ENCODE measurements at places on chromosomes 6 and 20. TPM values are rescaled to one million over a fixed set of nuclear protein-coding genes. Genes with fewer than 3 reads are reported as not detected.

The TRIM40 gene
- not detected for total RNA-seq

The CUL7 gene
- total RNA-seq, result 12.6 TPM

The SSTR4 gene
- not detected for total RNA-seq

The MYMX gene
- not detected for total RNA-seq

The ZC3H12D gene
- total RNA-seq, result 0.10 TPM

The ISM1 gene
- 2.6 TPM for total RNA-seq

The TNXB gene
- 0.31 TPM for total RNA-seq

The SIGLEC1 gene
- total RNA-seq, result not detected

The MEA1 gene
- total RNA-seq, result 119 TPM

The TFAP2A gene
- total RNA-seq, result 37.0 TPM

The EDN3 gene
- total RNA-seq, result not detected

The TUBB2B gene
- not detected for total RNA-seq

The RHAG gene
- not detected for total RNA-seq
